ENCODE measurements at places on chromosomes 7 and 10.

DNA sequence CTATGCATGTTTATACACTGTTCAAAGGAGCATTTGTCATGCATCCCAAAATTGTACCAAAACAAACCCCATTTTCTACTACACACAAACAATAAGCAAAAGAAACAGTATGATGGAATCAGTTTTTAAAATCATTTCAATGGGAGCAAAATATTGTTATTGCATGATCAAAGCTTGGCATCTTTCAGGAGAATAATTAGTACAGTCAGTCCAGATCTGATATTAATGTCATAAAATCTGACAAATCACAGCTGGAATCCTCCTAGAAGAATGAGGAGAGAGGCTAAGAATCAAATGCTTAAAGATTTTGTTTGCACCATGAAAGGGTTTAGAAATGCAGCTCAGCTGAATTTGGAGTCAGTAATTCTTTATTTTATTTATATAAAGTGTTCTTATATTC lies 229.7 kb upstream of the SEMA3E start:
- no peak for DNase-seq

- no peak for DNase-seq
Measured at GRCh38 chr10:44990302-44990655, 10.4 kb upstream of the ZNF22 start.

- DNase-seq: no peak
Measured at GRCh38 chr7:140899883-140900282, 24.8 kb downstream of the BRAF start.

DNA sequence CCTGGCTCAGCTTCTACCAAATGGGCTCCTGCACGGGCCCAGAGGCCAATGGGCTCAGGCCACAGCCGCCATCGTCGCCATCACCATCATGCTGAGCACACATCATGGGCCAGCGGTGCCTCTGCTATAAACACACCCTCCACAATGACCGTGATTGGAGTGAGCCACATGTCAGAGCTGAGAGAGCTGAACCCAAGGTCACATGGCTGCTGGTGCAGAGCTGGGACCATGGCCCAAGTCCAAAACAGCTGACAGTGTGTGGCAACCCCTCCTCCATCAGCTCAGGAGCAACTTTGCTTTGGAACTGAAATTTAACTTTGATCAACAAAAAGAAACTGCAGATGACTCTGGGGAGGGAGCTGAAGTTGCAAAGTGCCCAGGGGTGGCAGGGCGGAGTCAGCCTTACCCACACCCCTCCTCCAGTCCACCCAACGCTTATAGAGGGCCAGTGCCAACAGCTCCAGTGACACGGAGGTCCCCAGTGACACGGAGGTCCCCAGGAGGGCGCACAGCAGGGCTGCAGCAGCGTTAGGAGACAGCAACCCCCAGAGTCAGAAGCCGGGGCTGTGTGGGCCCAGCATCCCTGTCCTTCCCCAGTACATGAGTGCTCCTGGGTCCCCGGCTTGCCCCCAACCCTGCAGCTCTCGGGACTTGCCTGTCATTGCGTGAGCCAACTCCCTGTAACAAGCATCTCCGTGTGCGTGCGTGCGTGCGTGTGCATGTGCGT lies 249.6 kb downstream of the ELFN1 start:
- DNase-seq: peak; percentile 54

GRCh38 chr10:405648-406047 lies 270.4 kb downstream of the ZMYND11 start:
- DNase-seq: no peak

- DNase-seq: no peak
Measured at GRCh38 chr10:92298487-92298886, 7.5 kb downstream of the MARCHF5 start.

Measured in CD8-positive, alpha-beta memory T cell (primary cell).